H1 (cell line): ENCODE measurements at places on chromosomes 5 and 9. TPM values are rescaled to one million over a fixed set of nuclear protein-coding genes. Genes with fewer than 3 reads are reported as not detected.

Gene NR5A1
- polyA plus RNA-seq: 0.29 and 0.74 TPM in 2 replicates

Gene CDKN2A
- polyA plus RNA-seq: 0.51 and 0.91 TPM in 2 replicates

Gene IDNK
- 0.27 and 0.29 TPM in 2 replicates for polyA plus RNA-seq

Gene MCIDAS
- polyA plus RNA-seq: 0.15 and 0.17 TPM in 2 replicates

GRCh38 chr5:56129288-56129687 lies 103.8 kb downstream of the ANKRD55 start:
- no peak overlapping the region for H3K4me3 ChIP-seq
- no peaks in the 10 kb centered on the region for H3K36me3 ChIP-seq
- DNase-seq: no peak
- no peaks in the 10 kb centered on the region for H3K4me1 ChIP-seq

GRCh38 chr9:137606734-137607138 lies 1.2 kb downstream of the ARRDC1 start:
- H3K27ac ChIP-seq: no peak overlapping the region
- H3K4me1 ChIP-seq: peaks cover 19% of the 10 kb centered on the region
- peak overlapping the region; percentile 84 for H3K4me3 ChIP-seq
- no peaks in the 10 kb centered on the region for H3K27me3 ChIP-seq
- DNase-seq: no peak
